ENCODE measurements at places on chromosomes 7 and 10.

- H3K36me3 ChIP-seq = no peaks in the 10 kb centered on the region
- H3K27ac ChIP-seq = no peak overlapping the region
- no peaks in the 10 kb centered on the region for H3K4me1 ChIP-seq
- no peaks in the 10 kb centered on the region for H3K27me3 ChIP-seq
- H3K4me3 ChIP-seq = no peak overlapping the region
- DNase-seq = no peak
These were observed 102.4 kb downstream of the OAT start for GRCh38 chr10:124316326-124316725.

GRCh38 chr10:79230328-79230830 is 116.9 kb upstream of the PPIF start:
- no peak overlapping the region for H3K27ac ChIP-seq
- peaks cover 10% of the 10 kb centered on the region for H3K4me1 ChIP-seq
- H3K4me3 ChIP-seq = no peak overlapping the region

DNA sequence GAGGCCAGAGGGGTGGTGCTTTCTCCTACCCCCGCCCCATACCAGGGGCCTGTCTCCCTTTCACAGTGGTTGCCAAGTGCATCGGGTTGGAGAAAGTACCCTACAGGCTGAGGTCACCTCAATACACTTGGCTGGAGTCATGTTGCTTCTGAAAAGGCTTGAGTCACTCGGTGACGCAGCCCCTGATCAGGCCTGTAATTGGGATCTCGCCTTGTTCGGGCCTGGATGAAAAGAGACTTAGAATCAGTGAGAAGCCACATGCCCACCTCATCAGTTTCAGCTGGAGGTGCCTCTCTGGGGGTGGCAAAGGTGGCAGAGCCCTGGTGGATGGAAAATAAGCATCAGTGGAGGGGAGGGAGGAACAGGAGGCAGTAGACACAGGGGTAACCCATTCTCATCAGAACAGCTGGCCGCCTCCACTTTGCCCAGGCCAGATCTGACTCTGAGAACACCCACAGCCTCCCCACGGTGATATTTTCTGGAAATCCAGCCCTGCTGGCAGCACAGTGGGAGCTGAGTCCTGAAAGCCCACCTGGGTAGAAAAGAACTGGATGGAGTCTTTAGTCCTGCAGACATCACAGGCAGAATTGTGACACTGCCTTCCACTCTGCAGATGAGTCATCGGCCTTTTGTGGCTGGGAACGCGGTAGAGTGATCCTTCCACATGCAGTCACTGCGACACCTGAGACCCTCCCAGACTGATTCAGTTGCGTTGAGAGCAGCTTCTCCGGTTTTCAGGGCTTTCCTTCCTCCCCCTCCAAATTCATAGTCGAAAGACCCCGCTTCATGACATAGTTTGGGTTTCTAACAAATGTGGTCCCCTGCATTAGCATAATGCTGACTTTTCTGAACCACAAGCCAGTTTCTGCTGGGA is 108.0 kb downstream of the GRK5 start:
- H3K4me3 ChIP-seq = no peak overlapping the region
- peak overlapping the region; percentile 87 for H3K27ac ChIP-seq
- peak; percentile 81 for DNase-seq

DNA sequence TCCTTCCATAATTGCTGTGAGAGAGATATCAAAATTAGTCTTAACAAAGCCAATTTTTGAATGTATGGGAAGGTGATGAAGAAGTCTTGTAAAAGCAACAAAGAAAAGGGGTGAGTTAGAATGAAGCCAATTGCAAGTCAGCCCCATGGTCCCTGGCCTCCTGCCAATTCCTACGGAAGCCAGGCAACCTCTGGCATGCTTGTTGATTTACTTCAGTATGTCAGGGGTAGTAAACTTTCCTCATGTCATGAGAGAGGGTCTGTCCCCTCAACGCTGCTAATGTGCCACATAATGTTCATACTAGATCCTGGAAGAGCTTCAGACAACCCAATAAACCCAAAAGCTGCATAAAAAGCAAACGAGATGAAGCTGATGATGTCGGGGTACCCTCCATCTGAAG is 159.1 kb upstream of the YAE1 start:
- no peak overlapping the region for H3K27ac ChIP-seq
- DNase-seq = no peak
- H3K36me3 ChIP-seq = no peaks in the 10 kb centered on the region
- no peaks in the 10 kb centered on the region for H3K27me3 ChIP-seq
- no peak overlapping the region for H3K4me3 ChIP-seq
- H3K4me1 ChIP-seq = no peaks in the 10 kb centered on the region

DNA sequence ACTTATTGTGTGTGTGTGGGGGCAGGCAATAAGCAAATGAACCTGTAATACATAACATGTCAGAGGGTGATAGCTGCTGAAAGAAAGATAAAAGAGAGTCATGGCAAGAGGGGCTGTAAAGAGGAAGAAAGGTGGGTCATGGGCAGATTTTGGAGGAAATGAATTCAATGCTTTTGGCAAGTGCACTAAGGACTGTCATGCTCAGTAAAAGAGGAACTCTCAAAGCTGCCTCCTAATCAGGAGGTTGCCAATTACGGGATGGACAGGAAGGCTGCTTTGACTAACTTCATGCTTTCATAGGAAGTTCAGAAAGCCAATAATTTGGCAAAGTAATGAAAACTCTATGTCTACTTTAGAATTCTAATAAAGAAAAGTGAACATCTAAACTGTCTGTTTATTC is 401.2 kb downstream of the SH2D4B start:
- no peak for DNase-seq
- H3K4me3 ChIP-seq = no peak overlapping the region
- H3K27ac ChIP-seq = no peak overlapping the region
- H3K36me3 ChIP-seq = no peaks in the 10 kb centered on the region

GRCh38 chr7:47601881-47602249 is 20.0 kb upstream of the TNS3 start:
- DNase-seq = no peak
- peak overlapping the region; percentile 77 for H3K27ac ChIP-seq
- H3K4me3 ChIP-seq = no peak overlapping the region
- no peaks in the 10 kb centered on the region for H3K36me3 ChIP-seq
- H3K4me1 ChIP-seq = peaks cover 73% of the 10 kb centered on the region
- no peaks in the 10 kb centered on the region for H3K27me3 ChIP-seq

GRCh38 chr10:63164166-63164623 is 31.1 kb downstream of the NRBF2 start:
- no peak overlapping the region for H3K27ac ChIP-seq
- H3K4me1 ChIP-seq = no peaks in the 10 kb centered on the region
- peaks cover 30% of the 10 kb centered on the region for H3K36me3 ChIP-seq
- H3K4me3 ChIP-seq = no peak overlapping the region

- H3K4me1 ChIP-seq = no peaks in the 10 kb centered on the region
- no peak overlapping the region for H3K27ac ChIP-seq
- no peaks in the 10 kb centered on the region for H3K27me3 ChIP-seq
- no peak overlapping the region for H3K4me3 ChIP-seq
- H3K36me3 ChIP-seq = peaks cover 39% of the 10 kb centered on the region
- DNase-seq = no peak
These were observed 14.8 kb downstream of the YKT6 start for GRCh38 chr7:44215531-44215930.

DNA sequence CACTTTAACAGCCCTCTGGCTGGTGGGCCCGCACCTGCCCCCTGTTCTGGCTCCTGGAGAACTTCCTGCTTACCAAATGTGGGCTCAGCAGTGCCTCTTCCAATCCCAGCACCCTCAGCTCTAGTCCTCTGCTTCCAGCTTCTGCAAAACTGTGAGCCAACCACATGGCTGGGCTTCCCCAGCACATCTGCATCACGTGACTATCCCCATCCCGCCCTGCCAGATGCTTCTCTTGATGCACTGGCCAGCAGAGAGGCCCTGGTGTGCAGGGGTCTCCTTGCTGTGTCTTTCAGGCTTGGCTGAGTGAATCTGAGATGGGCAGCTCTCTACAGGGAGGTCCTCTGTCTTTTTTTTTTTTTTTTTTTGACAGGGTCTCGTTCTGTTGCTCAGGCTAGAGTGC is 43.8 kb upstream of the DMBT1 start:
- H3K36me3 ChIP-seq = no peaks in the 10 kb centered on the region
- no peak overlapping the region for H3K27ac ChIP-seq
- no peak for DNase-seq
- H3K4me3 ChIP-seq = no peak overlapping the region
- no peaks in the 10 kb centered on the region for H3K27me3 ChIP-seq
- H3K4me1 ChIP-seq = peaks cover 27% of the 10 kb centered on the region

GRCh38 chr7:57426629-57427003 is 23.4 kb upstream of the ZNF716 start:
- H3K27ac ChIP-seq = no peak overlapping the region
- no peaks in the 10 kb centered on the region for H3K36me3 ChIP-seq
- H3K4me1 ChIP-seq = no peaks in the 10 kb centered on the region
- DNase-seq = no peak

DNA sequence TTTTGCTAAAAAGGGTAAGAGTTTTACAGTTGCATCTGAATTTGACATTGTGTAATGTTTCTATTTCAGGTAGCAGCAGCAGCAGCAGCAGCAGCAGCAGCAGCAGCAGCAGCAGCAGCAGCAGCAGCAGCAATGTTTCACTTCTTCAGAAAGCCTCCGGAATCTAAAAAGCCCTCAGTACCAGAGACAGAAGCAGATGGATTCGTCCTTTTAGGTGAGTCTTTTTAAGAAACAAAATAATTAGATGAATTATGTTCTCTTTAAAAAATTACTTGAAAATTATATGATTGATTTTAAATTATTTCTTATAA is 32.6 kb downstream of the UMAD1 start:
- no peaks in the 10 kb centered on the region for H3K27me3 ChIP-seq
- H3K36me3 ChIP-seq = peaks cover 3% of the 10 kb centered on the region
- H3K4me3 ChIP-seq = no peak overlapping the region
- DNase-seq = no peak

- no peaks in the 10 kb centered on the region for H3K4me1 ChIP-seq
- H3K27ac ChIP-seq = no peak overlapping the region
- no peak for DNase-seq
- H3K27me3 ChIP-seq = no peaks in the 10 kb centered on the region
- no peak overlapping the region for H3K4me3 ChIP-seq
- H3K36me3 ChIP-seq = no peaks in the 10 kb centered on the region
These were observed 675.8 kb downstream of the PCDH15 start for GRCh38 chr10:54125098-54125747.

DNA sequence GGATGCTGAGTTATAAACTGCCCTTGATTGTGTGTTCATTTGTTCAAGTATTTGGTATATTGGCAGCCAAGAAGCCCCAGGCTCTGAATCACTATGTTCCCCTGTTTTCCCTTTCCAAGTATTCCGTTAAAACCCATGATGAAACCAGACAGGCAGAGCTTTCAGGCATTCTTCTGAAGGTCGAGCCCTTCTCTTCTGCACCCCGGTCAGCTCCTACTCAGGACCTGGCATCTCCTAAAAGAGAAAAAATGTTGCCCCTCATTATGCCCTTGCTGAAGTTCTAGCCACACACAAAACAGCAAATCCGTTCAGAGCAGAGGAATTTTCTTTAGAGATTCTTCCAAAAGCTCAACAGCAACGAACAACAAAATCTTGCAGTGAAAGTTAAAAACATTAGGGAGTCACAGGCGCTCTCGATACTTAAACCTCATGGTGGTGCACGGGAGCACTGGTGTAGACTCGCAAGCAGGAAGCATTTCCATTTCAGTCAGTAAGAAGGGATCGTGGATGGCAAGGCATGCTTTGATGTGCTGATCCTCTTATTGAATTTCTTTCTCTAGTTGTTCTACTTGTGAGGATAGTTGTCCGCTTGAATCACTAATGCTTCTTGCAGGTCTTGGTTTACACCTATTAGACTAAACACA is 264.9 kb downstream of the SKIDA1 start:
- DNase-seq = no peak
- no peak overlapping the region for H3K4me3 ChIP-seq
- no peak overlapping the region for H3K27ac ChIP-seq

GRCh38 chr7:155230169-155230593 is 67.5 kb upstream of the INSIG1 start:
- H3K4me1 ChIP-seq = peaks cover 21% of the 10 kb centered on the region
- peak overlapping the region; percentile 54 for H3K27ac ChIP-seq
- H3K27me3 ChIP-seq = no peaks in the 10 kb centered on the region

DNA sequence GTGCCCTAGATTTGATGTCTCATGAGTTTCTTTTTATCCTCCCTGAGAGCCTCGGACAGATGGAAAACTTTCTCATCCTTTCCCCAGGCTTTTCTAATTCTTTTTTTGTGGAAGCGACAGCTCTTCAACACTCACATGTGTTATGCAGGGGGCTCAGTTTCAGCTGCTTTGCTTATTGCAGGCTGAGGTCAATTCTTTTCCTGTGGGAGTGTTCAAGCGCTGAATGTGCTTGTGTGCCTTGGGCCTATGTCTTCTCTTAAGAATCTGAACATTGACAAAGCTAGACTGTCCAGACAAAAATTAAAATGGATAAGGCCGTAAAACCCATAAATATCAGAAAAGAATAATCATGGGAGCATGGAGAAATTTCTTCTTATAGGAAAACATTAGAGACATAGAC is 125.2 kb upstream of the STEAP4 start:
- no peak for DNase-seq
- H3K27me3 ChIP-seq = no peaks in the 10 kb centered on the region
- no peak overlapping the region for H3K27ac ChIP-seq
- H3K4me3 ChIP-seq = no peak overlapping the region

DNA sequence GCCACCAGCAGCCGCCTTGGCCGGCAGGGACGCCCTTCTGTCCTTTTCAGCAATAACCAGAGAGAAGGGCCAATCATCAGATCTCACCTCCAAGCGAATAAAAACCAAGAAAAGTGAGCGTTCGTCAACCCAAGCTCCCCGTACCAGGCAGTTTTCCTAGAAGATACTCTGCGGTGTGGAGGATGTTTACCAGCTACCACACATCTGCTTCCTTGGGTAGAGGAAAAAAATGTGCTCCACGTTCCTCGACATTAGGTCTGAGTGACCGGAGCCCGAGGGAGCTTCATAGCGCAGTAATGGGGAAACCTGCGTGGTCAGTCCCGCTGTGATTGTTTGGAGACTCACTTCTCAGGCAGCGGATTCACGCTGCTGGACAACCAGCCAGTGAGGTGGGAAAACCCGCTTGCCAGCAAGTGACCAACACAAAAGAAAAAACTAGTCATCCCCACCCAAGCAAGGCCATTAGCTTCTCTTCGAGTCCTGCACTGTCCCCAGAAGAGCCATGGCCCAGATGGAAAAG is 73.0 kb downstream of the ZRANB1 start:
- H3K4me1 ChIP-seq = peaks cover 27% of the 10 kb centered on the region
- H3K27ac ChIP-seq = no peak overlapping the region
- no peak overlapping the region for H3K4me3 ChIP-seq
- no peaks in the 10 kb centered on the region for H3K27me3 ChIP-seq

- no peak for DNase-seq
- H3K4me1 ChIP-seq = peaks cover 28% of the 10 kb centered on the region
- H3K4me3 ChIP-seq = peak overlapping the region; percentile 78
- H3K27ac ChIP-seq = peak overlapping the region; percentile 77
- H3K36me3 ChIP-seq = peaks cover 26% of the 10 kb centered on the region
- no peaks in the 10 kb centered on the region for H3K27me3 ChIP-seq
These were observed 993 bp upstream of the SND1 start for GRCh38 chr7:127650847-127651555.

DNA sequence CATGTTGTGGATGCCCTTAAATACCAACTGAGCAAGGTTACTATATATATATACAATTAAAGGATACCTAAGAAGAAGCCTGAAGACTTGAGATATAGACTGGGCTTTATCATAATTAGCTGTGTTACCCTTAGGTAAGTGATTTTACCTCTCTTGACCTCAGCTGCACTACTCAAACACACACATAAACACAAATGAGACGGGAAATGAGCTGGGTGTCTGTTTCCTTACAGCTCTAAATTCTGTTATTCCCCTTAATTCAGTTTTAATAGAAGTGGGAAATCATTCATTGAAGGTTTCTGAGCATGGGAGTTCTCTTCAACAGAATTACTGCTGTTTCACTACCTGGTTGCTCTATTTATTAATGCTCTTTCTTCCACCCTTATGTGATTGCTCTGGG is 60.7 kb downstream of the GBF1 start:
- DNase-seq = no peak
- H3K36me3 ChIP-seq = no peaks in the 10 kb centered on the region
- H3K27ac ChIP-seq = no peak overlapping the region
- H3K27me3 ChIP-seq = no peaks in the 10 kb centered on the region
- H3K4me3 ChIP-seq = no peak overlapping the region
- peaks cover 22% of the 10 kb centered on the region for H3K4me1 ChIP-seq
